ENCODE measurements at places on chromosomes 13 and 19.

GRCh38 chr13:21871919-21872318 is 201.0 kb downstream of the FGF9 start:
- DNase-seq = no peak

GRCh38 chr13:29465741-29466293 is 129.7 kb downstream of the SLC7A1 start:
- no peak for DNase-seq

DNA sequence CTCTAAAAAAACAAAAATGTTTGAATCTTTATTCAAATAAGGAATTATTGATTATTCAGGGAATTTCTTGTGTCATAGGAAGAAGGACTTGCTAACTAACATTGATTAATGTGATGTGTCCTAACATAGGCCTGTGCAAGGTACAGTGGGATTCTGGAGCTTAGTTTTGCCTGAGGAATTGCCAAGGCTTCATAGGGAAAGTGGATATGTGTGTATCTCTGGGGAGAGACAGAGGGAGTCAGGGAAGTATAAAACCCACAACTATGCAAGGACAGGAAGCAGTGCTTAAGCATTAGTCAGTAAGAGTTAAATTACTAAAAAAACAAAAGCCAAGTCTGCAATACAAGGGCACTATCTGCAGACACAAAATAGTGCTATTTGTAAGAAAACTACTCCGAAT is 59.6 kb downstream of the WDFY2 start:
- DNase-seq = no peak

GRCh38 chr13:23859455-23859854 is 29.7 kb downstream of the MIPEP start:
- no peak for DNase-seq

DNA sequence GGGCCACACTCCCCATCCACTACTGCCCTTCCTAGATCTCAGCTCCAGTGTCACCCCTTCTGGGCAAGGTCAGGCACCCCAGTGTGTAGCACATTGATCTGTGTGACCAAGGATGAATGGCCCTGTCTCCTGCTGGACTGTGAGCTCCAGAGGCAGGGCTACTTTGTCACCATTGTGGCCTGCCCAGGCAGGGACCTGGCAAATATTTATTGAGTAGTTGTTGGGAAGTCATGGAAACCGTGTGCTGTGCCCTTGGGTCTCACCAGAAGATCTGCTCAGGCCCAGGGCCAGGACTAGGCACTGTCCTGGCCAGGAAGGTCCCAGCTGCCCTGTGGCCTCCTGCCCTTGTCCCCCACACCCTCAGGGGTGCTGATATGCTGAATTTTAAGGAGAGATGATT is 10.5 kb downstream of the NACC1 start:
- DNase-seq = no peak

DNA sequence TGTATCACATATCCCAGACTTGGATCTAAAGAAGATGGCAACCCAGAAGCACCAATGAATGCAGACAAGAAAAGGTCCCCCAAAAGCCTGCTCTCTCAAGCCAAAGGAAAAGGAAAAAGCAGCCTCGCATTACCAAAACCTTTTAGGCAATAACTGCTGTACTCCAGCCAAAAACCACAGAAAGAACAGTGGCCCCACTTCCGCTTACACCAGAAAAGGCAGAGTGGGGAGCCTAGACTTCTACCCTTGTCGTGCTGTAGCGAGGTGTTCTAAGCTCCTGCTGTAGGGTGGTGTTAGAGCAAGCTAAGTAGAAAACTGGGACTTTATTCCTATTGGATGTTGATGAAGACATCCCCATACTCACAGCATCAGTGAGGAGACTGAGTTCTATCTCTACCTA is 244.0 kb upstream of the RXFP2 start:
- no peak for DNase-seq

GRCh38 chr19:10670182-10670581 is 16.0 kb downstream of the ILF3 start:
- no peak for DNase-seq

- DNase-seq = no peak
Measured at GRCh38 chr19:2446381-2446780, 10.4 kb downstream of the LMNB2 start.

- no peak for DNase-seq
Measured at GRCh38 chr19:3038214-3038613, 9.1 kb upstream of the TLE2 start.

DNA sequence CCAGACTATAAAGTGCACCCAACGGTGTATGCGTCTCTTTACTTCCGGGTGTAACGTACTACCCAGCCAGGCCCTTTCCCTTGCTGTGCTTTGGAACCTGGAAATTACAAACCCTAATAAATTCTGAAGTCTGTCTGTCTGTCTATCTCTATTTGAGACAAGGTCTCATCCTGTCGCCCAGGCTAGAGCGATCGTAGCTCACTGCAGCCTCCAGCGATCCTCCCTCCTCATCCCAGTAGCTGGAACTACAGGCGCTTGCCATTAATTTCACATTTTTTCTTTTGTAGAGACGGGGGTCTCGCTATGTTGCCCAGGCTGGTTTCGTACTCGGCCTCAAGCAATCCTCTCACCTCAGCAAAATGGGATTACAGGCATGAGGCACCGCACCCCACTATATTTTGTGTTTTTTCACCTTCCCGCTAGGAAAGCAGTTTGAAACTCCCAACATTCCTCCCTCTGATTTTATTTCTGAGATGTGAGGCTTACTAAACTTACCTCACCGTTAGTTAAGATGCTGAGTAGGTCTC is 469 bp upstream of the RNF6 start:
- no peak for DNase-seq

- no peak for DNase-seq
Measured at GRCh38 chr19:38619361-38620174, 580 bp downstream of the EIF3K start.

- no peak for DNase-seq
Measured at GRCh38 chr13:29746148-29746677, 104.2 kb downstream of the UBL3 start.

DNA sequence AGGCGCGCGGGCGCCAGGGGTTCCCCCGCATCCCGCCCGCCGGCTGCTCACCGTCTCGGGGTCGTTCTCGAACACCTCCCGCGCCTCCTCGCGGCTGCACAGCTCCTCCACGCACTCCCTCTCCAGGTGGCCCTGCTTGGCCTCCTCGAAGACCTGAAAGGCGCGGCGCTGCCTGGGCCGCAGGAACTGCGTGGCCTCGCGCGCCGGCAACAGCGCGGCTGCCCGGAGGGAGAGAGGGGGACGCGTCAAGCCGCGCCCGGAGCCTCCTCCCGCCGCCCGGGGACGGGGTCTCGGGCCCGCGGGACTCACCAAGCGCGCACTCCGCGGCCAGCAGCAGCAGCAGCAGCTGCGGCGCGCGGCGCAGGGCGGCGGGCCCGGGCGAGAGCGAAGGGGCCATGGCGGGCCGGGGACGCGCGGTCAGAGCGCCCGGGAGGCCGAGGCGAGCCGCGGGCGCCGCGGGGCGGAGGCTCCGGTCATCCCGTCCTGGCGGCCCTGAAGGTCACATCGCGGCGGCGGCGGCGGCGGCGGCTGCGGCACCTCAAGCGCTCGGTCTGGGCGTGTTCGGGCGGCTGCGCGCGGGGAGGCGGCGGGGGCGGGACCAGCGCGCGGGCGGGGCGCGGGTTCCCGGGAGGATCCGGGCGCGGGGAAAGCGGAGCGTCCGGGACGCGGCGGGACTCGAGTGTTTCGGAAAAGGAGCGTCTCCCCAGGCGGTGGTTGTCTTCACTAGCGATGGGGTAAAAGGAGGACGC is at the start of gene GAS6:
Gene GAS6 (minus strand): TSS at position 553 of the 749 bp plus-strand sequence. CDS start 156 bp downstream, at position 397.
- no peak for DNase-seq

DNA sequence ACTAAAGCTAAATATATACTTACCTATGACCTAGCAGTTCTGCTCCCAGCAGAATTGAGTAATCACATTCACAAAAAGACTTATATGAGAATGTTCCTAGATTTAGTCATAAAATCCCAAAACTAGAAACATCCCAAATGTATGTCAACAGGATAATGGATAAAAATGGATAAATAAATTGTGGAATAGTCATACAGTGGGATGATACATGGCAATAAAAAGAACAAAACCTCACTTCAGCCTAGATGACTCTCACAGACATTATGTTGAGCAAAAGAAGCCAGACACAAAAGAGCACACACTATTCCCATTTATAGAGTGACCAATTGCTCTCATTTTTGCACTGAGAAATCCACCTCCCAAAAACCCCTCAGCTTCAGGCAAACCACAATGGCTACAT is 352.4 kb upstream of the HTR2A start:
- no peak for DNase-seq

DNA sequence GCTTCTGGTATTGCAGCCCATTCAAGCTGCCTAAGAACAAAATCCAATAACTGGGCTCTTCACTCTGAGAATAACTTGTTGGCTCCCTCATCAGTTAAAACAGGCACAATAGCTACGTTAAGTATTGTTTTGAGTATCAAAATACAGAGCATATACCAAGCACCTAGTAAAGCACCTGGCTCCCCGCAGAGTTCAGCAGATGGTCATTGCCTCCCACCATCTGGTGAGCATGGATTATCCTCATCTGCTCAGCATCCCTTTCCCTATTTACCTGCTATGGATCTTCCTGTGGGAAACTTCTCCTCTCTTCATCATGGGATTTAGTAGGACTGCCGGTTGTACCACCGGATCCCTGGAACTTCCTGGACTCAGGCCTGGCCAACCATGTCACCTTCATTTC is 199.2 kb upstream of the MAB21L1 start:
- DNase-seq = no peak

DNA sequence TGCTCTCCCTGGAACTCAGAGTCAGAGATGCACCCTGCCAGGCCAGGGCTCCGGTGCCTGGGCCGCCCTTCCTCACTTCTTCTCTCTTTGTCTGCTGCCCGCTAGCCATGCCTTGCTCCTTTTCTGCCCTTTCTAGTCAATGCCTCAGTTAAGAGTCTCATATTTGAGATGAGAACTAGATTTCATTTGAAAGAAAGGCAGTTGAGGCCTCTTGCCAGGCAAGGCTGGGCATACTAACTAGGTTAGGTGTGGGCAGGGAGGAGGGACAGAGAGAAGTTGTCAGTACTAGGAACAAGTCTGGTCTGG is 341.6 kb downstream of the DNAJC15 start:
- DNase-seq = no peak

- no peak for DNase-seq
Measured at GRCh38 chr19:40588110-40588854, 11.6 kb downstream of the SHKBP1 start.

- no peak for DNase-seq
Measured at GRCh38 chr13:107244241-107244640, 676.3 kb upstream of the ARGLU1 start.

GRCh38 chr19:18871543-18871942 is 24.4 kb downstream of the CERS1 start:
- no peak for DNase-seq

GRCh38 chr19:53881482-53882390 is at the start of gene PRKCG:
Gene PRKCG, plus strand, starts transcription at chr19:53882197. Its CDS starts 298 bp downstream, at chr19:53882495.
- DNase-seq = peak; percentile 57

GRCh38 chr13:73335210-73335609 is 276.4 kb downstream of the KLF5 start:
- DNase-seq = no peak

GRCh38 chr19:29545866-29546582 is 20.2 kb downstream of the VSTM2B start:
- DNase-seq = no peak

DNA sequence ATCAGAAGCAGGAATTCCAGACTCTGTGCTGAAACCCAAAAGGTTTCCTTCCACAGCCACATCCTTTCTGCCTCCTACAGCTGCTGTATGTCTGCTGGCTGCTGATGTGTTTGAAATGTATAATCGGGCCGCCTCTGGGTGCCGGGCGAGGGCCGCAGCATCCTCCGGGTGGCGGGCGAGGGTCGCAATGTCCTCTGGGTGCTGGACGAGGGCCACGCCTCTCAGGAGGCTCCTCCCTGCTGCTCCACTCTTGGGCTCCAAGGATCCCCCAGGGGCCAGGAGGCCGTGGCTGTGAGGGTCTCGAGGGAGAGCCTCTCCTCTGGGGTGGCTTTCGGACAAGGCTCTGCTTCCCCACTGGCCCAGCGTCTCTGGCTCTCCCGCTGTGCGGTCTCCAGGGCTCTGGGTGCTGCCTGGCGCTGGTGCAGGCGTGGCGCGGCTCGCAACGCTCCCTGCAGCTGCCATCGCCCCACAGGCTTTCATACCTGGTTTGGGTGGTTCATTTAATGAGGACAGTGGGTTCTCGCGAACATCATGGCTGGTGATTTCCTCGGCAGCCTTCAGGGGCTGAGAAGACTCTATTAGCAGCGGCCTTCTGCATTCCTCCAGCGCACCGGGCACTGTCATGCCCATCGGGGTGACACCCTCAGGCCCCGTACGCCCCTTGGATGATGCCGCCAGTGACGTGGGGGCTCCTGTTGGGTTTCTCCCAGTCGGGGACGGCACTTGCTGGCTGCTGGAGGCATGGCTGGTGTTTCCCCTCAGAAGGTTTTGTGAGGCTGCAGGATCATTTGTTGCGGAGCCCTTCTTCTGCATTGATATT is 41.8 kb upstream of the GRTP1 start:
- DNase-seq = no peak

GRCh38 chr19:51754109-51754508 is 2.4 kb upstream of the FPR1 start:
- no peak for DNase-seq

GRCh38 chr13:111330066-111330610 is 9.7 kb downstream of the TEX29 start:
- no peak for DNase-seq

DNA sequence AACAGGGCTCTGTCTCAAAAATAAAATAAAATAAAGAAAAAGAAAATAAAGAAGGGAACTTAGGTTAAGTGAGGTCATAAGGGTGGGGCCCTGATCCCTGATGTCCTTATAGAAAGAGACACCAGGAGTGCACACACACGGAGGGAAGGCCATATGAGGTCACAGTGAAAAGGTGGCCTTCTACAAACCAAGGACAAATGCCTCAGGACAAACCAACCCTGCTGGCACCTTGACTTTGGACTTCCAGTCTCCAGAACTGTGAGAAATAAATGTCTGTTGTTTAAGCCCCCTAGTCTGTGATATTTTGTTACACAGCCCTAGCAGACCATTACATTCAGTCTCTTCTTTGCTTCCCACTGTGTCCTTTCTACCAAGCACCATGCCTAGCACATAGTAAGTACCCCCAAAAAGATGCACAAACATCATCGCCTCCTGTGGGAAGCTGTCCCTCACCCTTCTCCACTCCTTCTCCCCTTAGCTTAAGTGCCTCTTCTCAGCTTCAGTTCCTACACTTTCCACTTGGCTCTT is 8.4 kb upstream of the ZBTB32 start:
- DNase-seq = no peak

- DNase-seq = no peak
Measured at GRCh38 chr19:33325920-33326319, 23.6 kb upstream of the CEBPA start.

- DNase-seq = no peak
Measured at GRCh38 chr19:19081642-19082151, 17.9 kb downstream of the SLC25A42 start.

- no peak for DNase-seq
Measured at GRCh38 chr13:104900191-104900817, 1635.2 kb downstream of the EFNB2 start.

- DNase-seq = no peak
Measured at GRCh38 chr19:56837492-56838023, 3.0 kb downstream of the PEG3 start.

- peak; percentile 31 for DNase-seq
Measured at GRCh38 chr13:95185851-95186250, 115.4 kb downstream of the ABCC4 start.

All from stimulated activated CD4-positive, alpha-beta T cell treated with anti-CD3 and anti-CD28 coated beads, Interleukin-2, amount 100 ng/mL, for 24 hours (primary cell).